ENCODE measurements at places on chromosomes 16 and 17.

DNA sequence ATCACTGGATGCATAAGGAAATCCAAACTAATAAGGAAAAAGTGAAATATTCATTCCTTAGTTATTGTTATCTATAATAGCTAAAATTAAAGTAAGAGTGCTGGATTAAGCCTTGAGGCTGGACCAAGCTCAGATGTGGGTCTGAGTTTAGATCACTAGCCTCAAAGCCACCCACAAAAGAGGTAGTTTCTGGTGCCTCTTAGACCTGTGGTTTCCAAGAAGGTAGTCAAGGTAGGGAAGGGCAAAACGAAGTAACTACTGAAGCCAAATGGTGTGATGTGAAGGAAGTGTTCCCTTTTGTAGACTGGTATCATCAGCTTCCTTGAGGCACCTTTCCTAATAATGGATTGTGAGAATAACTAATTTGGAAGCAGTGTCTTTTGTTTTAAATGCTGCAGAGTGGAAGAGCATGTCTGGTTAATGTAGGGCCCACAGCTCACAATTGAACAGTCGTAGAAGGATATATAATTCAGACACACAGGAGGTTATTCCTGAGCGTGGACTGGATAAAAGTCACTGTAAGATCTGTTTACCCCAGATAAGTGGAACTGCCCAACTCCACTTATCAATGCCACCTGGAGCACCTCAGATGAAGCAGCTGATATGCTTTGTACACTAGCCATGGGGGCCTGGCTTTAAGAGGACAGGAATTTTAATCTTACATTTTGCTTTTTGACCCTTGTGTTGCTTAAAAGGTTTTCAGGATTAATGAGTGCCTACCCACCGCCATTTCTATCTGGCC, 31.7 kb upstream of the LCMT1 start:
- no peak for DNase-seq

GRCh38 chr16:10003486-10003885, 178.7 kb downstream of the GRIN2A start:
- no peak for DNase-seq

DNA sequence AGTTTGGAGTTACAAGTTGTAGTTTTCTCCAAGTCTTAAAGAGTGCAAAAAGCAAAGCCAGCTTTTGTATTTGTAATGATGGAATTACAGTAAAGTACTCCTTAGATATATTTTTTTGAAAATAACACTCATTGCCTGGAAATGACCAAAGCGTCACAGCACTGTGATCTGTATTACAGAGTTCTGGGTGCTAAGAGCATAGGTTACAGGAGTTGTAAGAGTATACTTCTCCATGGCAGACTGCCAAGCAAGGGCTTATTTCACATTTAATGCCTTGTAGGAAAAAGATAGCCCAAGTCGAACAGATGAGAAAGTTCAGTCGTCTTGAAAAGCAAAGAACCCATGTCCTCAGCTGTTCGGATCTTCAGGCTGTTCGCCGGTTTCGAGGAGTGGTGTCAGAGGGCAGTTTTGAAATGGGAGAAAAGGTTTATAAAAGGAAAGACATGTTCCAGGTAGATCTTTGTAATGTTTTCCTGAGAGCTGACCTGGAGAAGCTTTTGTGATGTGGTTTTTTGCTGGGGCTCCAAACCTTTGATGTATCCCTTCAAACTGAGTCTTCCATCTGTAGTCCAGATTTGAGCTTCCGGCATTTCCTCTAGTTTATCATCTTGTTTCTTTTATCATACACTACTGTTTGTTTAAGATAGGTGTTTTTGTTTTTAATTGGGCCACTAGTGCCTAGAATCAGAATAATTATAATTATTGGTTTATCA, 41.3 kb downstream of the ERCC4 start:
- DNase-seq: no peak

DNA sequence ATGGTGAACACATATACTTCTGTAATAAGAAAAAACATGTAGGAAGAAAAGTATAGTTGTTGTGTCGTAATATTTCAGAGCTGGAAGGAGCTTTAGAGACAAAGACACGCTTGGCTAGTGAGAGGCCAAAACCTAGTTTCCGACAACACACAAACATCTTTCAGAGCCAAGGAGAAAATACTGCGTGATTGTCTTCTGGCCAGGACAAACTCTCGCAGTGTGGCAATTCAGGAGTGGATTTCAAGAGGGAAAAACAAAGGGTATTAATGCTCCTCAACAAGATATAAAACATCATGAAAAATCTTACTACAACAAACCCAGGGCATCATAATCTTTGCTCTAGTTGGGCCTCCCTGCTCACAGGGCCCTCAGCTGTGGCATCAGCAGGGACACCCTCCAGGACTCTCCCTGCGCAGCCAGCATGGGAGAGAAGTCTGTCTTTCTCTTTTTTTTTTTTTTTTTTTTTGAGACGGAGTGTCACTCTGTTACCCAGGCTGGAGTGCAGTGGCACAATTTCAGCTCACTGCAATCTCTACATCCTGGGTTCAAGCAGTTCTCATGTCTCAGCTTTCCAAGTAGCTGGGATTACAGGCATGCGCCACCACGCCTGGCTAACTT, 66.4 kb downstream of the CYB5B start:
- no peak for DNase-seq

GRCh38 chr17:42459256-42459800, 650 bp downstream of the ATP6V0A1 start:
- peak; percentile 51 for DNase-seq

- DNase-seq: no peak
These were observed 18.2 kb upstream of the ABCA10 start for GRCh38 chr17:69246726-69247375.

GRCh38 chr17:56499799-56500388, 93.6 kb upstream of the NOG start:
- peak; percentile 18 for DNase-seq

DNA sequence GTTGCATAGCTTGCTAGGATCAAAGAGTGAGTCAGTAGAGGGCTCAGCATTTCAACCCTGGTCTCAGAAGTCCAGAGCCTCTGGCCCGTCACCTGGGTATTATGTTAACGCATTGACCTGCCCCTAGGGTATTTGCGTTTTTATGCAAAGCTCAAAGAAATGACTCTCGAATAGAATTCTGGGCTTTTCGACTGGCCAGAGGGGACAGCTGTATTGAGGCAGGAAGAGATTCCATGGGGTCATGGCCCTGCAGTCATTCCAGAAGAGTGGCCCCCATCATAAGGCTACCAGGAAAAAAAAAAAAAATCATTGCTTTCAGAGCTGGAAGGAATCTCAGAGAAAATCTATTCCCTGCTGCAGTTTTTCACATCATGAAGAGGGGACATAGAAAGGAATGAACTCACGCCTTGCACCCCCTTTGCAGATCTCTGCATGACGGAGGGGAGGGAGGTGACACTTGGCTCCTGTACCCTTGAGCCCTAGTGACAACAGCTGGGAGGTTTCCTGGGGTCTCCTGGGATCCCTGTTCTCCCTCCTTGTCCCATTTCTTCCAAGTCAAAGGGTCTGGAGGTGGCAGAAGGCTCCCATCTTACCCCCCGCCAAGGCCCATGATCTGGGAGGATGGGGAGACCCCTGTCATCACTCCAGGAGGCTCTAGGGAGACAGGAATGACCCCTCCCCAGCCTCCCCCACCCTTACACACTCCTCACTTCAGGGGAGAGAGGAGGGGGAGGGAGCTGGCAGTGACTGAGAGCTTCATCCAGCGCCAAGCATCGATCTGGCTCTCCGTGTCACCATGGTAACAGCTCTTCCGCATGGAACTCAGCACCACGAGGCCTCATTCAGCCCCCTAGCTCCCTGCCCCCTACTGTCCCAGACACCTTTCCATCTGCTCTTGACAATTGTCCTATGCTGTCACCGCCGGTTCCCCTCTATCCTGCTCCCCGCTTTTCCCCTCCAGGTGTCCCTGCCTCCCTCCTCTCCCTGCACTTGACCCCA, 35.8 kb downstream of the GP2 start:
- DNase-seq: no peak

DNA sequence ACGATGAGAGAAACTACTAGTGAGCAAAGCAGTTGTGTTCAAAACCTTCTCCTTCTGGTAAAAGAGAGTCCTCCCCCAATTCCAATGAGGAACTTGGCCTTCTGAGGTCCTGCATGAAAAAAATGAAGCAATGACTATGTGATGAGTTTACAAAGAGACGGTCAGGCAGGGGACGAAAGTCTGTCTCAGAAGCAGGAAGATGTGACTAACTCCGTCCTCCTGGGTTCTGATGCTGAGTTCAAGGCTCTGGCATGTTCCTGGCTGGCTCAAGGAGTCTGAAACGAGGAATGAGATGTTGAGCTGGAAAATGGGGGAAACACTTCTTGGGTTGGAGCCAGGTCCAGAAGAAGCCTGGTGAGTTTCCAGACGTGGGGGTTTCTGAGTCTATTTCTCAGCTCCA, 129.6 kb downstream of the CPPED1 start:
- no peak for DNase-seq

- DNase-seq: no peak
These were observed 15.6 kb downstream of the MAP2K3 start for GRCh38 chr17:21299981-21300600.

GRCh38 chr17:16258901-16259300, 41.9 kb downstream of the PIGL start:
- no peak for DNase-seq

GRCh38 chr17:51250314-51250840, 9.5 kb downstream of the MBTD1 start:
- DNase-seq: no peak

- no peak for DNase-seq
These were observed 302.7 kb downstream of the MAF start for GRCh38 chr16:79297805-79298204.

- no peak for DNase-seq
These were observed 29.0 kb upstream of the KRT17 start for GRCh38 chr17:41653421-41653820.

DNA sequence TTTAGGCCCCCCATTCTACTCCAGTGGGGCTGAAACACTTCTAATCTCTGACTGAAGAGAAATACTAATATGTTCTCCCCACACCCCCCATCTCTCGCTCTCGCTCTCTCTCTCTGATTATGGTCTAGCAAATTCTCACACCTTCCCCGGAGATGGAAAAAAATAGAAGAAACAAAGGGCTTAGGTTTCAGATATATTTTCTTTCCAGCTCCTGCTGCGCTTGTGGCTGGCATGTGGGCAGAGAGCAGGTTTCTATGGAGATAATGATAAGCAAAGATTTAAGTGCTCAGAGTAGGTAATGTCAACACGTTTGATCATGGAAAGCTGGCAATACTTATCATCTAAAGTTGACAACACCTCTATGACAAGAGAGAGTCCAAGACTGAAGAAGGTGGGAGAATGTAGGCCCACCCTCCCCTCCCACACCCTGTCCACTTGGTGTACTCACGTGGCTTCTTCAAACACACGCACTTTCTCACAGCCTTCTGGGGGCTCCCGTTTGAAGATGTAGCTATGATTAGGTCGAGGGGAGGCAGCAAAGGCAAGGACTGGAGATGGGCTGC, 8.0 kb upstream of the SLC35B1 start:
- no peak for DNase-seq

DNA sequence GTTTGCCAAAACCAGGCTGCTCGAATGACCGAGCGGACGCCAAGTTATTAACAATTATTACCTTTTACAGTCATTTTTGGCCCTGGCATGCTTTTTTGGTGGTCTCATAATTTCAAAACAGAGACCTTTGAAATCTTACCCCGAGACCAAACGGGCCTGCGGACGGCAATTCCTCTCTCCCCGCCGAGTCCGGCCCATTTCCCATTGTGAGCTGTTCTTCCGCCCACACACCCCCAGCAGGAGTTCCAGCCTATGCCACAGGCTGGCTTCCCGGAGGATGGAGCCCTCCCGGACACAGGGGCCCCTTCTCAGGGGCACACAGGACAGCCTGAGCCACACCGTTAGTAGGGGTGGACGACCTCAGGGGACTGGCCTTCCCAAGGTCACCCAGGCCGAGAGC, 130.7 kb downstream of the C16orf95 start:
- DNase-seq: no peak

GRCh38 chr17:50056961-50057330, 1.0 kb downstream of the ITGA3 start:
- no peak for DNase-seq

- no peak for DNase-seq
These were observed 725 bp upstream of the ARL5C start for GRCh38 chr17:39166437-39167335.

DNA sequence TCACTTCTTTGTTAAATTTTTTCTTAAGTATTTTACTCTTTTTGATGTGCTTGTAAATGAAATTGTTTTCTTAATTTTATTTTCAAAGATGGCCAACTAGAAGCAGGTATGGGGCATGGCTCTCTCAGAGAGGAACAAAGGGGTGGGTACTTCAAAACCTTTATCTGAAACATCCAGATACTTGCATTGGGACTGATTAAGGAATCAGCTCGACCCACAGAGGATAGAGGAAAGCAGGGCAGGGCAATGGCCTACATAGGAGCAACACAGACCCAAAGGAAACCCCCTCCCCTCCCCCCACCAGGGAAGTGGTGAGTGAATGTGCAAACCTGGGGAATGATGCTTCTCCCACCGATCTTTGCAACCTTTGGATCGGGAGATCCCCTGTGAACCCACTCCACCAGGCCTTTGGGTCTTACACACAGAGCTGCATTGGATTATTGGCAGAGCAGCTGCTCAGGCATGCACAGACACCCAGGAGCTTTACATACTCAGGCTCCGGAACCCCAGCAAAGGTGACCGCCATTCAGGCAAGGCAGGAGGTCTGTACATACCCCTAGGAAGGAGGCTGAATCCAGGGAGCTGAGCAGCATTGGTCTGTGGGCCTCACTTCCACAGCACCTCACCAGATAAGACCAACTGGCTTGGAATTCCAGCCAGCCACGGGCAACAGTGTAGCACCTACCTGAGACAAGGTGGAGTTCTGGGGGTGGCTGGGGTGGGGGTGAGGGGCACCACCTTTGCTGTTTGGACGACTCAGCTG, 3.0 kb upstream of the CCR7 start:
- no peak for DNase-seq

DNA sequence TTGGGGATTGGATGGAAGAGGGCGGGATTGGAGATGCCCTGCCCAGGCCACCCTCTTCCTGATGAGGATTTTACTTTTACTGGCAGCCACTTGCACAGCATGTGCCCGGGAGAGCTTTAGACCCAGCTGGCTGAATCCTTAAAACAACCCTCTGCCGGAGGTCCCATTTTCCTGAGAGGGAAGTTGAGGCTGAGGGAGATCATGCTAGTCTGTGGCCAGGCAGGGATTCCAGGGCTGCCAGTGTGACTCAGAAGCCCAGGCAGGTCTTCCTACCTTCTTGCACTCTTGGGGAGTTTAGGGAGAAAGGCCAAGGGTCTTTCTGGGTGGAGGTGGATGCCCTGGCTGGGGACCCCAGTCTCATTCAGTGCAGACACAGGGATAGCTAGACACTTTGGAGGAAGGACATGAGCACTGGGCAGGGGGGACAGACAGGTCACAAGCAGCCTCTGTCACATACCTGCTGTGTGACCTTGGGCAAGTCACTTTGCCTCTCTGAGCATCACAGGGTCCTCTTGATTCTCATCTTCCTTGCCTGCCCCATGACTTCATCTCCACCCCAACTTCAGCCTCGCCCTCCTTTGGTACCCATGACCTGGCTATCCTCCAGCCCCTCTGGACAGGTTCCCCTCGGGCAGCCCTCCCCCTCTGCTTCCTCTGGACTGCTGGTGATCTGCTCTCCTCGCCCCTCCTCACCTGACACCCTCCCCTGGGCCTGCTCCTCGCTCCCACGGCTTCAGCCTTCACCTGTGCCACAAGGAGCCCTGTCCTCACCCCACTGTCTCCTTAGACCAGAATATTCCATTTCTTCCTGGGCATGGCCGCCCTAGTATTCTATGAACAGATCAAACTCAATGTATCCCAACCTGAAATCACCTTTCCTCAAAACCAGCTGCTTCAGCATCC, 11.3 kb upstream of the DCAF7 start:
- DNase-seq: no peak

All from BE2C (cell line).